Activated T-cell treated with anti-CD3 and anti-CD28 coated beads for 4 hours (primary cell): ENCODE measurements at places on chromosomes 7 and 10.

GRCh38 chr7:117564080-117564479, 84.3 kb downstream of the CFTR start:
- DNase-seq: no peak

GRCh38 chr10:35225204-35225603, 98.6 kb downstream of the CREM start:
- DNase-seq: no peak

- no peak for DNase-seq
Observed at GRCh38 chr10:77430530-77430929, 207.1 kb downstream of the KCNMA1 start.

DNA sequence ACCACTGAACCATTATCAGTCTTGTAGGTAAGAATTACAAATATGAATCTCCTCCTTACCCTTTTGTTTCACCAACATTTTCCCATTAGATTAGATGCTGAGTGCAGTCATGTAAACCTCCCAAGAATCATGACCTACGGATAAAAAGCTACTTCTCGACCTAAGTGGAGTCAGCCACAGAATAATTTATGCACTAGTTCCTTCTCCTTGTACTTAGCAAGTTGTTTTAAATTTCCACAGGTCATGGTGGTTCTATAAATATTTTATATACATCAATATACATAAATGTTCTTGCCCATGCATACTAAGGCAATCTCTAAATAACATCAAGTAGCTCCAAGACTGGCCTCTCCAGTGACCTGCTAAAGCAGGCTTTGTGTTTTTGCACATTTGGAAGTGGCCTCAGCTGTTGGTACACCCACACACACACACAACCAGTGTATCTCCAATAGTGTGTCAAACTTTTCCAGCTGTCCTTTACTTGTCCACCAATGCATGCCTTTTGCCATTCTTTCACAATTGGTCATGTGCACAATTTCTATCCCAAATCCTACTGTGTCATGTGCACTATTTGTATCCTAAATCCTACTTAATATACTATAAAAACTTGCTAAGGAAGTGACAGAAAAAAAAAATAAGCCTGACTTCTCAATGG, 21.5 kb downstream of the LMOD2 start:
- DNase-seq: no peak

DNA sequence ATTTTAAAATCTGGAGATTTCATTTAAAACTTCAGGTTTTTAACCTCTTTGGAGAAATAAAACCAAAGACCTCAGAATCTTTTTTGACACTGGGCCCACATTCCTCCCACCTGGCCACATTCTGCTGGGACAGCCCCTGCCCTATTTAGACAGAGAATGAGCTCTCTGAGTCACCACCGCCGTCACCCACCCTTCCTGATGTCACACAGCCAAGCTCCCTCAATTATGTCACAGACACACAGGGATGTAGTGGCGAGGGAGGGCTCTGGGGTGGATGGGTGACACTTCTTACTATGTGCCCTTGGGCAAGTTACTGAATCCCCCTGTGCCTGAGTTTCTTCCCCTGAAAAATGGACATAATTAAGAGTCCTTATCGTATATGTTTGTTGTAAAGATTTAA, 162.6 kb downstream of the RAB11FIP2 start:
- no peak for DNase-seq

- DNase-seq: no peak
Observed at GRCh38 chr10:132637477-132638129, 100.0 kb downstream of the INPP5A start.

- DNase-seq: no peak
Observed at GRCh38 chr10:31749981-31750840, 178.4 kb downstream of the ARHGAP12 start.

DNA sequence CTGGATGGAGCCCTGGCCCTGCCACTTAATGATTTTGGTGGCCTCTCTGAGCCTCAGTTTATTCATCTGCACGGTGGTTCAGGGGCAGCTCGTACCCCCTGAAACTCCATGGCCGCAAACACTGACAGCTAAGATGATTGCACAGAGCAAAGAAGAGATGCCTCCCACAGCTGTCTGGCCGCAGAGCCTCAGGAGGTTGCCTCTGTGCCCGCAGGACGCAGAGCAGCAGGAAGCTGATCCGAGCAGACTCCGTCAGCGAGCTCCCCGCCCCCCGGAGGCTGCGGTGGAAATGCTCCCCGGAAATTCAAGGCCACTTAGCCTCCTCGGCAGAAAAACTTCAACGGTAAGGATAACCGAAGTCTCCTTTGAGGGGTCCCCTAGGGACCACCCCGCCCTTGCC, 30.2 kb upstream of the C10orf53 start:
- DNase-seq: no peak

GRCh38 chr10:108411894-108412293, 1247.4 kb upstream of the SORCS1 start:
- DNase-seq: no peak

DNA sequence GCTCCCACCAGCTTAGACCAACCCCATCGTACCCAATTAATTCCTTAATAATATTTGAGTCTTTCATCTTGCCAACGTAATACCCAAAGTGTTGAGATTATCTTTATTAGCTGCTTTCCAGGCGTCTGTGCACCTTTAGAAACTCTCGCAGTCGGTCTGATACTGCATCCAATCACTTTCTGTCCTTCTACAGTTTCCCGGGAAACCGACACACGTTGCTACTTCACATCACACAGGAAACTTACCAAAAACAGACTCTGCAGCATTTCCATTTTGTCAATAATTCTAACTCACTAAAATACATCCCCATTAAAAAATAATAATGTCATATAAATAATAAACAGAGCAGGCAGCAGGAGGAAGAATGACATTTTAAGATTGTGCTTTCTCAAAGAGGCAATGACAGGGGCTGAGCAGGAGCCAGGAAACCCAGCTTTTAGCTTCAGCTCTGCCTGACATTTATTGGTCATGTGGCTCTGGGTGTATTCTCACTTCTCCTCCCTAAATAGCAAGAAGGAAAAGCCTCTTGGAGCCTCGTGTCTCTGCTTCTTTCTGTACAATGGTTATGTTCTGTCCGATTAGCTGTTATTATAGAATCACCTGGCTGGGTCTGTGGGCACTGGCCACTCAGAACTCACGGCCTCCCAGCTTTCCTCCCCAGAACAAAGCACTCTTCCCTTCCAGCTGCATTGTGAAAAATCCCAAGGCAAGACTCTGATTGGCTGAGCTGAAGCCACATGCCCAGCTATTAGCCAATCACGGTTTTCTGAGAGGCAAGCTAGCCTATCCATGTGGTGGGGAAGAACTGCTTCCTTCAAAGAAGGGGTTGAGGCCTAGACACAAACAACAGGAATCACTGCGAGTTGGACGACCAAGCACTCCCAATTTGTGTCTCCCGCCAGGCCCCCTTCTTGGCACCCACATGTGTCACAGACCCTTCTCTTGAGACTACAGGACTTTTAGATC, 424.7 kb upstream of the FOXK1 start:
- no peak for DNase-seq

GRCh38 chr10:21584834-21585530, 51.0 kb downstream of the MLLT10 start:
- DNase-seq: no peak
